Activated CD4-positive, alpha-beta T cell treated with anti-CD3 and anti-CD28 coated beads, Interleukin-2, amount 50 U/mL, for 24 hours (primary cell): ENCODE measurements at places on chromosomes 12 and 14.

DNA sequence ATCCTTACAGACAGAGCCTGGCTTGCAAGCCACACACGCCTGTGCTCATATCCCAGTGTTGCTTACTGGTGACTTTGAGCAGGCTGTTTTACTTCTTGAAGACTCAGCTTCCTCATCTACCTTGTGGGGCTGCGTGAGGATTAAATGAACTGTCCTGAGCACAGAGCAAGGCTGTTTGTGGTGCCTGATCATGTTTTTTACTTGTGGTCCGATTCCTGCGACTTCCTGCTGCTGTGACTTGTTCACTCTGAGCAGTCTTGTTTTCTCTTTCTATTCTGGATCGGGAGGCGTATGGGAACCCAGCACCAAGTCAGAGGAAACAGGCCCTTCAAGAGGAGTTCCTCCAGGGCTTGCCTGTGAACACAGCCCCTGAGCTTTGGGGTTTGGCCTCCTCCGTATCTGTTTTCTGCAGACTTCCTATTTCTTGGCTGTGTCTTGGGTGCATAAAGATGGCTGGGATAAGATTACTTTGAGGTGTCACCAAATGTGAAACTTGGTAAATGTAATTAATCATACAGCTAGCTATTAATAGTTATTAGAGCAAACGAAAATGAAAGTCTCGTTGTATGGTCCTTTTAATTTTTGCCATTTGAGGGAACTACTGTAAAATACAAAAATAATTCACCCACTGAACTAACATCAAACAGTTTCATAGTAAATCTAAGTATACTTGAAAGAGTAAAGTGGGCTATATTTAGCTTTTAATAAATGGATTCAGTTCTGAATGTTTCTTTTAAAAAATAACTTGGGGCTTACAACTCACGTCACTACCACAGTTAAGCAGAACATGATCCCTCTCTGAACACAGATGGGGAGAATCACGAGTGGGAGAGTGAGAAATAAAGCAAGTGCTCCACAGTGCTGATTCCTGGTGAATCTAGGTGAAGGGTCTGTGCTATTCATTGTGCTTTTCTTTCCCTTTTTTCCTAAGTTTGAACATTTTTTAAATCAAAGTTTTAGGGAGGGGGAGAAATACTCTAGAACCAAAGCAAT lies 251.5 kb downstream of the FOXN3 start:
- no peak for DNase-seq

- no peak for DNase-seq
Observed at GRCh38 chr12:8499616-8500015, 13.7 kb upstream of the CLEC4D start.

GRCh38 chr12:26108915-26109314 lies 15.9 kb downstream of the BHLHE41 start:
- no peak for DNase-seq

DNA sequence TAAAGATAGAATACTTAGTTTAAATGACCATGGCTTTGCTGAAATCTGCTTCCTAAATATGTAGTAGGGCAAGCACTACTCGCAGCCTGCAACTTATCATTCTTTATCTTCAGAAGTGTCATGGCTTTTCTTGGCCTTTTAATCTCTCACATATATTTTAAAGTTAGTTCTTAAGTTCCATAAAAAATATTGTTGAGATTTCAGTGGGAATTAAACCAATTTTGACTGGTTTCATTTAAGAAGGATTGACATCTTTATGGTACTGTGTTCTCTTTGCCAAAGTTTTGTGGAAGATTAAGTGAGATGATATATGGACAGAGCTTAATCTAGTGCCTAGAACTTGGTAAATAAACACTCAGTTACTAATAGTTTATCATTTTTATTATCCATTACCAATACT lies 56.7 kb downstream of the KIAA0586 start:
- no peak for DNase-seq

DNA sequence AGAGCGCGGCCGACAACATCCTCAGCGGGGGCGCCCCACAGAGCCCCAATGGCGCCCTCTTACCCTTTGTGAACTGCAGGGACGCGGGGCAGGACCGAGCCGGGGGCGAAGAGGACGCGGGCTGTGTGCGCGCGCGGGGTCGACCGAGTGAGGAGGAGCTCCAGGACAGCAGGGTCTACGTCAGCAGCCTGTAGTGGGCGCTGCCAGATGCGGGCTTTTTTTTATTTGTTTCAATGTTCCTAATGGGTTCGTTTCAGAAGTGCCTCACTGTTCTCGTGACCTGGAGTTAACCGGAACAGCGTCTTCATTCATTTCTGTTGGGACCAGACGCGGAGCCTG lies 103.8 kb upstream of the FKBP4 start:
- DNase-seq = peak; percentile 11

DNA sequence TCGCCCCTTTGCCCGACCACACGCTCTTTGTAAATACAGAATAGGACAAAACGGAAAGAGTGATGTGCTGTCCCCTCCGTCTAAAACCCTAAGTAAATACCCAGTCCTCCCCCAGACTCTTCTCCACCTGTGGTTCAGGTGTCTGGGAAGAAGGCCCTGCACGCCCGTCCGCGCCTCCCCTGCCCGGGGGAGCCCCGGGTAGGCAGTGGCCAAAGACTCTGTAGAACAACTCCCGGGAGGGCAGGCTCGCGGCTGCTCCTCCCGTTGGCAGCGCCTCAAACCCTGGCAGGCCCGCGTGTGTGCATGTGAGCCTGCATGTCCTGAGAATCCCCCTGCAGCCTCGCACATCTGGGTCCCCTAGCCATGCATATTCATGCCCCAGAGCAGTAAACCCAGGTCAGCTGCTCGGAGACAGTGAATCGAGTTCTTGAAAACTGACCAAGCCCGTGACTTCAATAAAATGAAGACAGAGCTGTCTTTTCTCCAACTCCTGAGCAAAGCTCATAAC lies 165.8 kb downstream of the MON2 start:
- no peak for DNase-seq

GRCh38 chr14:71358209-71358931 lies 451.1 kb downstream of the PCNX1 start:
- no peak for DNase-seq

DNA sequence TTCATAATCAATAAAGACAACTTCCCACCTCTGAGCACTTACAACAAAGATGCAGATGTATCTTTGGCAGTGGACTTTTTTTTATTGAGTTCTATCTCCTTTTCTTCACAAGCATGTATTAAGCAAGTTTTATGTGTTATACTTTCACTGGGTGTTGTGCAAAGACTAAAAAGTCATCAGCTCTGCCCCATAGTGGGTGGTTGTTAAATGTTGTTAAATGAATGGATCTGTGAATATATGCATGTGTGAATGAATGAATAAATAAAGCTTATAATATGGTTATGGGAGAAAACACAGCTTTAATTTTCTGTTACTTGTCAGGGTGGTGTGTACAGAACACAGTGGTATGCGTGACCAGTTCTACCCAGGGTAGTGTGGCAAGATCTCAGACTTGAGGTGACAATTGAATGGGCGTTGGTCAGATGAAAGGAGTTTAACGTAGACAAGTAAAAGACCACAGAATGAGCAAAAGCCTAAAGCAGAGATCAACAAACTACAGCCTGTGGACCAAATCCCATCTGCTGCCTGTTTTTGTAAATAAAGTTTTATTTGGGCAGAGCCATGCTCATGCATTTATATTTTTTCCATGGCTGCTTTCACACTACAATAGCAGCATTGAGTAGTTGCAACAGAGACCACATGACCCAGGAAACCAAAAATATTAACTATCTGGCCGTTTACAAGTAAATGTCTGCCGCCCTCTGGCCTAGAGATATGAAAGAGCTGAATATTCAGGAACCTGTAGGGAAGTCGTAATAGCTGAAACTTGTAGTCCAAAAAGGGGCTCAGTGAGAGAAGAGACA lies 207.4 kb upstream of the EEA1 start:
- DNase-seq = no peak

DNA sequence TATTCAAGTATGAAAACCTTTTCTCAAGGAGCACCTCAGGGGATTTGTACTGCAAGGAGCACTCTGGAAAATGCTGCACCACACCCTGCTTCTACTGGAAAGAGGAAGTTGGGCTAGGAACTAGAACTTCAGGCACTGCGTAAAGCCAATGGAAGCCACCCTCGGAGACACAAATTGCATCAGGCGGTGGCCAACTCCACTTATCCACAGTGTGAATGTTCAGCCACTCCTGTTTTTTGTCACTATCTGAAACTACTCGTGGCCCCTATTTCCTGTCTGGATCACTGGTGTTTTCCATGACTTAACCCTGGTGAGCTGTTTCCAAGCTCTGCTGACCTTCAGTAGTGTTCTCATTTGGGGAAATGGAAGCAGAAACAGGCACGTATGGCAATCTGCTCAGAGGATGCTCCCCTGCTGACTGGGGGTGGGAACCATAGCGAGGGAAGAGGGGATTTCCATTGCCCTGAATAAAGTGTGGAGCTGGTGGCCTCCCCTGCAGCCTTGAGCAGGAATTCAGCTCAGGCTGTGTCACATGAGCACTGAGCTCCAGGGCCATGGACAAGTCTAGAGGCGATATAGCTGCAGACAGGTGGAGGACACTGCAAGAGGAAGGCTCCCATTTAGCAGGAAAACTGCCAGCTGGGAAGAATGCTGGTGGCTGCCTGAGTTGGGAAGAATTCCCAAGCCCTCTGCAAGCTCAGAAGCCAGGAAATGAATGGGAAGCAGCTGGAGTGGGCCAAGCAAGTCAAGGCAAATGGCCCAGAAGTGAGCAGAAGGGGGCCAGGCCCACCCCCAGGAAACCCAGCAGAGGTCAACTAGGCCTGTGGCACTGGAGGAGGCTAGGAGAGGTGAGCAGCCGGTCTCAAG lies 50.5 kb upstream of the RAP1B start:
- DNase-seq = no peak

GRCh38 chr12:103824845-103825244 lies 16.2 kb downstream of the NT5DC3 start:
- no peak for DNase-seq

DNA sequence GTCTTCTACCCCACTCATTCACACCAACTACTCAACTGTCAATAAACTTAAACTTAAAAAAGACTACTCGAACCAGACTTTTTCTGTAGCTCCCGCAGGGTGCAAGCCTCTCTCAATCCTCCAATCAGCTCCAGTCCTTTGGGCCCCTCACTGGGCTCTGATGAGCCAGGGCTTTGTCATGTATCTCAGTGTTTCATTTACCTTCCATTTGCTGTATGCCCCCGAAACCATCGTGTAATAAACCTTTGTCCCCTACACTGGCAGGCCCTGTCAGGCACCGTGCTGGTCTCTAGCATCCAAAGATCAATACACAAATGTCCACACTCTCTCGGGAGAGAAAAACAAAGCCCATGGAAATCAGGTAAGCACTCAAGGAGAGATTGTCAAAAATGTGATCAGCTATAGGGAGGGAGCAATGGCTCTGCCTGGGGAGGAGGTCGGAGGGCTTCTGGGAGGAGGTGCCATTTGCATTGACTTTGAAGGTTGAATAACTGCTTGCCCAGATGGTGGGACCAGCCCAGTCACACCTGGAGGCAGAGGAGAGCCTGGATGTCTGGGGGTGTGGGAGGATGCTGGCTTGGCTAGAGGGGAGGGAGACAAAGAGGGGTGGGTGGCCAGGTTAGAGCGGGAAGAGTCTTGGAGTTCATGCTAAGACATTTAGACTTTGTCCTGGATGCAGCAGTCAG lies 42.1 kb upstream of the DICER1 start:
- DNase-seq = no peak
